Transverse colon (tissue), 4 donors: ENCODE measurements at places on chromosomes 4 and X. TPM values are rescaled to one million over a fixed set of nuclear protein-coding genes. Genes with fewer than 3 reads are reported as not detected.

GRCh38 chrX:107226757-107227156 is 20.3 kb downstream of the DNAAF6 start:
- H3K27me3 ChIP-seq = no peaks in the 10 kb centered on the region
- no peaks in the 10 kb centered on the region for H3K4me1 ChIP-seq
- no peak overlapping the region for H3K27ac ChIP-seq
- no peaks in the 10 kb centered on the region for H3K36me3 ChIP-seq
- H3K4me3 ChIP-seq = no peak overlapping the region

DNA sequence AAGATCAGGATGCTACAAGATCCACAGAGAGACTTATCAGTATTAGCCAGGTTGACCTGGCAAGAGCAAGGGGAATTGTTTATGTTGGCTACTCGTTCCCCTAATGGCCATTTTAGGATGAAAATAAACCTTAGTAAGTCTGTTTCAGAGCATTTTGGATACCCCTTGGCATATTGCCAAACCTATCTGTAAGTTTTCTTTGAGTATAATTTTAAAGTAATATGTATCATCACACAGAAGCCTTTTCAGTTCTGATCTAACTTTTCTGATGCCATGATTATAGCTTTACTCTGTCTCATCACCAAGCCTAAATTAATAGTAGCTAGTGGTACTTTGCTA is 99.7 kb downstream of the TSPAN7 start:
- H3K4me1 ChIP-seq = no peaks in the 10 kb centered on the region
- no peak overlapping the region for H3K4me3 ChIP-seq
- no peaks in the 10 kb centered on the region for H3K27me3 ChIP-seq

- no peaks in the 10 kb centered on the region for H3K4me1 ChIP-seq
- no peaks in the 10 kb centered on the region for H3K36me3 ChIP-seq
- no peaks in the 10 kb centered on the region for H3K27me3 ChIP-seq
- H3K27ac ChIP-seq = no peak overlapping the region
- H3K4me3 ChIP-seq = no peak overlapping the region
- DNase-seq = no peak
These were observed 66.4 kb downstream of the AMMECR1 start for GRCh38 chrX:110251526-110251925.

GRCh38 chr4:26273616-26273980 is 47.2 kb upstream of the RBPJ start:
- H3K27ac ChIP-seq = peak overlapping the region; percentile 57
- DNase-seq = no peak
- H3K27me3 ChIP-seq = no peaks in the 10 kb centered on the region

DNA sequence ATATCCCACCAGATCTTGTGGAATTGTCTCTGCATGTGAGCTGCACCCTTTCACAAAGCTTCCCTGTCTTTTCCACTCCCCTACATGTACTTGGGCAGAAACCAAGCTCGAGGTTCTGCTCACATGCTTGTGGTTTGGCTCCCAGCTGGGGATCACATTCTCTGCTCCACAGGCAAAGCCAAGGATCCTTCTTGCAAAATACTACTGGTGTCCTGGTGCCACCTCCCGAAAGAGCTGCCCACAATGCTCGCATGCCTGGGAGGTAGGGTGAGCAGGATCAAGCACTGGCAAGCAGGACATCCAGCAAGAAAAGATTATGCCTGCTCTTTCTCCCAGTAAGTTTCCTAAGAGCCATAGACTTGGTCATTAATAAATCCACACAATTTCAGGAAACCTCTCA is 45.1 kb upstream of the PPARGC1A start:
- no peak overlapping the region for H3K27ac ChIP-seq
- H3K27me3 ChIP-seq = no peaks in the 10 kb centered on the region
- DNase-seq = peak; percentile 35
- no peak overlapping the region for H3K4me3 ChIP-seq

- no peak overlapping the region for H3K27ac ChIP-seq
- H3K36me3 ChIP-seq = no peaks in the 10 kb centered on the region
- no peaks in the 10 kb centered on the region for H3K27me3 ChIP-seq
- DNase-seq = no peak
- no peak overlapping the region for H3K4me3 ChIP-seq
- H3K4me1 ChIP-seq = peaks cover 16% of the 10 kb centered on the region
These were observed 27.1 kb upstream of the STBD1 start for GRCh38 chr4:76279462-76279861.

- H3K4me3 ChIP-seq = no peak overlapping the region
- H3K4me1 ChIP-seq = no peaks in the 10 kb centered on the region
- H3K27ac ChIP-seq = no peak overlapping the region
- DNase-seq = no peak
These were observed 74.9 kb downstream of the MAB21L2 start for GRCh38 chr4:150656891-150657290.

DNA sequence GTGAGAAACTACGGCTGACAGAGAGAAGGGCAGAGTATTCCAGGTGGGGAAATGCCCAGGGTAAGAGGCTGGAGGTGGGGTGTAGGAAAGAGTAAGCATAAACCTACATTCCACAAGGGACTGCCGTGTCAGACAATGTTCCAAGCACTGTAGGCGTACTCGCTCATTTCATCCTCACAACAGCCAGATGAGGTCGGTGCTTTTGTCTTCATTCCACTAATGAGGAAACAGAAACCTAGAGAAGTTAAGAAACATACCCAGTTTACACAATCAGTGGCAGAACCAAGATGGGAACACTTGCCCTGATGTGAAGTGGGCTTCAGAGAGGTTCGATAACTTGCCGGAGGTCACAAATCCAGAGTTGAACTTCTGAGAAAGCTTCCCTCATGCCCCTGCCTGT is 4.6 kb downstream of the SASH3 start:
- no peaks in the 10 kb centered on the region for H3K27me3 ChIP-seq
- H3K4me1 ChIP-seq = no peaks in the 10 kb centered on the region
- no peak for DNase-seq
- no peaks in the 10 kb centered on the region for H3K36me3 ChIP-seq

The MYOZ2 gene
- total RNA-seq = 0.27 TPM

The SMARCA1 gene
- total RNA-seq = 11.4 TPM

The CLDN2 gene
- total RNA-seq = not detected

The RS1 gene
- total RNA-seq = not detected

The BGN gene
- total RNA-seq = 3.8 TPM

The SRPX2 gene
- 16.4 TPM for total RNA-seq

The ADH1A gene
- not detected for total RNA-seq

The NCAPG gene
- total RNA-seq = not detected

The CCDC160 gene
- not detected for total RNA-seq
